Mesenteric fat pad (tissue), 1 donor: ENCODE measurements at places on chromosomes 3 and 15.

- DNase-seq = no peak
Measured at GRCh38 chr15:40293905-40294895, 11.3 kb upstream of the ANKRD63 start.

GRCh38 chr15:31252171-31252785 lies 74.4 kb upstream of the KLF13 start:
- DNase-seq = no peak

DNA sequence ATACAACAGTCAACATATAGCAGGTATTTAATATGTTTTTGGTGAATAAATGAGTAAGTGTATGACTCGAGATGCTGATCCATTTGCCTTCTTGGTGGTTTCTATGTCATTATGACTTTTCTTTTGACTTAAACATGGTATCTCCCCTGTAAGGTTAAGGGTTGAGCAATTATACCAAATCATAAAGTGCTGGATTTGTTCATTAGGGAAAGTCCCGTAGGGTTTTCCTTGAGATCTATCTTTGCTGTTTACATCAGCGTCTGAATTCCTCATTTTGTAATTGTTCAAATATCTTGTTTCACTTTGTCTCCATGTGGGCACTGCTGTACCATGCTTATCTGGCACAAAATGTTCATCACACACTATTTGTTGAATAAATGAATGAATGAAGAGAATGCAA lies 562.6 kb downstream of the EDEM1 start:
- DNase-seq = no peak

- DNase-seq = no peak
Measured at GRCh38 chr3:64717872-64718613, 30.2 kb upstream of the ADAMTS9 start.

GRCh38 chr3:169722724-169723123 lies 42.1 kb downstream of the TERC start:
- no peak for DNase-seq

DNA sequence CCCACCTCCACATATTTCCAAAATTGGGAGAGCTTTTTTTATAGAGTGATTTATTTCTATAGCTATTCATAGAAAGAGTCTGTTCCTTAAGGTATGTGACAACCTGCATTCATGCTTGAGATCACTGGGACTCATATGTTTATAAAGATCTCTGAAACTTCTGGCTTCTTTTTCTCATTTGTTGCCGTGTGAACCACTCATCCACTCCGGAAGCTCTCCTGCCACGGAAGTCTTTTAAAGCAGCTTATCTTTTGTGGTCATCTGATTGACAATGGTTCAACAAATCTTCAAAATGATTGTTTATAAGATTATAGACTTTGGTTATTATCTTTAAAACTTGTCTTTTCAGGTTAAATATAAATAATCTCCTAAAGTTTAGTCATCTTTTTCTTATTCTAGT lies 260.5 kb downstream of the C3orf38 start:
- no peak for DNase-seq

- DNase-seq = no peak
Measured at GRCh38 chr3:30643763-30644462, 37.5 kb downstream of the TGFBR2 start.

- DNase-seq = no peak
Measured at GRCh38 chr3:182618085-182618732, 175.1 kb upstream of the ATP11B start.

- DNase-seq = peak; percentile 39
Measured at GRCh38 chr3:45616158-45616557, 21.6 kb downstream of the LIMD1 start.

- no peak for DNase-seq
Measured at GRCh38 chr3:50950591-50950990, 275.9 kb downstream of the DOCK3 start.

- DNase-seq = no peak
Measured at GRCh38 chr15:91992945-91993344, 139.4 kb downstream of the SLCO3A1 start.

DNA sequence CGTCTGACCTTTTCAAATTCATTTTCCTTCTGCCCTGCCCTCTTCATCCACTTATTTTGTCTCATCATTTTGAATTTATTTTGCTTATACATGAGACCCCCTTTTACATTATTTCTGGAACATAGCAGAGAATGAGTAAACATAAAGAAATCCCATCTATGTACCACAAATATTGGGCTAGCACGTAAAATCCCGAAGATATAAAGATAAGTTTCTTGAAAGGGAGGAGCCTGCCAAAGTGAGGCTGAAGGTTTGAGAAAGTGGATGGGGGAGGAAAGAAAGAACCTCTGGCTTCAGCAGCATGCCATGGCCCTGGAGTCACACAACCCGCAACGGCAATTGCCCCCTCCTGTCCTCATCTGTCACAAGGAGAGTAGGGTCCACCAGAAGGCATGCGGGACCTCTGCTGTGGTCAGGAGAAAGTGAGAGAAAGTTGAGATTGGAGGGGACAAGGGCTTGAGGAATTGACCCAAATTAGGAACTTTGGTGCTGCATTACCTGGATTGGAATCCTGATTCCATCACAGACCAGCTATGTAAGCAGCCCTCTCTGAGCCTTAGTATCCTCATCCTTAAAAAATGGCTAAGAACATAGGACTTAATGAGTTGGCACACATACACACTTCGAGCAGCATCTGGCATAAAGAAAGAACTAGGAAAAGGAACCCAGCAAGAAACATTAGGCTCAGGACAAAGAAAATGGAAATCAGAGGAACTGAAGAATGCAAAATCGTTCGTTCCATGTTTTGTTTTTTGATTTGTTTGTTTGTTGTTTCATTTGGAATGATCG lies 53.7 kb upstream of the GYG1 start:
- no peak for DNase-seq

- DNase-seq = no peak
Measured at GRCh38 chr3:183634707-183635106, 716 bp upstream of the KLHL24 start.

GRCh38 chr3:18891641-18892040 lies 256.7 kb upstream of the KCNH8 start:
- no peak for DNase-seq

- DNase-seq = no peak
Measured at GRCh38 chr3:181210275-181210674, 220.7 kb upstream of the DNAJC19 start.

GRCh38 chr3:154191520-154191919 lies 70.3 kb downstream of the ARHGEF26 start:
- DNase-seq = no peak

DNA sequence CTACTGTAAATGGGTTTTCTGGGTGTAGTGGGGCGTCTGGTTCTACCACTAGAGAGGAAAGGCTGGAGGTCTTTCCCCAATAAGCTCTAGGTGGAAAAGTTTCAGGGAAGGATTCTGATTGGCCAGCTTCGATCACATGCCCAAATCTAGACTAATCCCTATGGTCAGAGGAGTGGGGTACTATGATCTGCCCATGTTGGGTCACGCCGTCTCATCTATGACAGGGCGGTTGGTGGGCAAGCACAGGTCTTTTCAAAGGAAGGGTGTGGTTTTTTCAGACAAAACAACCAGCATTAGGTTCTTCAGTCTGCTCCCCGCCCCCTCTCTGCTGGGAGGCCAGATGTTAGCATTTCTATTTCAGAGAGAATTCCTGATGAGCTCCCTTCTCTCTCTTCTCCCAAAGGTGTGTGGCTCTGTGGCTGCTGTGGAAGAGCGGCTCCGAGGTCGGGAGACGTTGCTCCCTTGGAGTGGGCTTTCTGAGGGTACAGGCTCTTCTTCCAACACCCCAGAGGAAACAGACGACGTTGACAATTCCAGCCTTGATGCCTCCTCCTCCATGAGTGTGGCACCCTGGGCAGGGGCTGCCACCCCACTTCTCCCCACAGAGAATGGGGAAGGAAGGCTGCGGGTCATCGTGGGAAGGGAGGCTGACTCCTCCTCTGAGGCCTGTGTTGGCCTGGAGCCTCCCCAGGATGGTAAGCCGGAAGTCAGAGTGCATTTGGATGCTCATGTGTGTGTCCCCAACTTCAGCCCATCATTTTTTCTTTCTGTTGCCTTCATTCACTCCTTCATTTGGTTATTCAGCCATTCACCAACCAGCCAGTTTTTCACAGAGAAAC lies 9.7 kb upstream of the TATDN2 start:
- DNase-seq = no peak

GRCh38 chr3:177145381-177145780 lies 51.9 kb downstream of the TBL1XR1 start:
- no peak for DNase-seq

DNA sequence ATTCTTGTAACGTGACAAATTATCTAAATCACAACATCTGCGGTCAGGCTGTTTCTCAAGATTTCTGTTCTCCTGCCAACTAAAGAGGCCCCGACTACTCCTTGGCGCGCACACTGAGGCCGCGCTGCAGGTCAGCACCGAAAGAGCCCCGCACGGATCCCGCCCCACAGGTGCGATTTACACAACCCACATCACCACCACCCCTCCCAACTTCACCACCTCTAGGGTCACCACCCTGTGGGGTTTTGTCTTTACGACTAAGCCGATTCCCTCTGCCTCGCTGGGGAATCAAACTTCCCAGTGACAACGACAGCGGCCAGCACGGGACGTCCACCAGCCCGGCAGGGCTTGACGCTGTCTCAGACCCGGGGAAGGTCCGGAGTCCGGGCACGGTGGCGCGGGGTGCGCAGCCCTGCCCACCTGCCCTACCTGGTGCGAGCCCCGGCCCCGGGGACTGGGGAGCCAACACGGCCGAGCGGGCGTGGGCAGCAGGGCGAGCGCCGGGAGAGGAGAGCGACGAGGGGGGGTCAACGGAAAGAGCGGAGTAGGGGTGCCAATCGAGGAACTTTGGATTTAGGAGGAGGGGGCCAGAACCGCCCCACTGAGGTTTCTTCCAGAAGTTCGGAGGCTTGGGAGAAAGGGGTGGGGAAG lies 764 bp downstream of the UACA start:
- no peak for DNase-seq

GRCh38 chr3:73094129-73094528 lies 32.7 kb downstream of the EBLN2 start:
- DNase-seq = no peak
